ENCODE measurements at places on chromosomes 2 and 18.

- DNase-seq = no peak
Measured at GRCh38 chr2:230984393-230985220, 11.3 kb upstream of the SPATA3 start.

DNA sequence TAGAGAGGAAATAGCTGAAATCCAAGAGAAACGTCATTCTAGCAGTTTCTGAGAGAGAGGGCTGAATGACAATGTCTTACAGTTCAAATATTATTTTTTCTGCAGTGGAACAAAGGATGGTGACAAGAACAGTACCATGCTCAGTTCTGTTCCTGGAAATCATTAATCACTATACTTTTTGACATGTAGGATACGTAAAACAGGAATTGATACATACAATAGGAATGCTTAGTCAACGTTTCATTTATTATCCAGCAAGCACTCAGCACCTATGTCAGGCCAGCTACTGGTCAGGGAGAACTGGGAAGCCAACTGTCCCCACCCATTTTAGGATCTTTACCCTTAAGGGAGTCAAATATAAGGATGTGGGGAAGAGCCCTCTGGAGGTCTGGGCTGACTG lies 114.7 kb downstream of the DHRS9 start:
- DNase-seq = no peak

DNA sequence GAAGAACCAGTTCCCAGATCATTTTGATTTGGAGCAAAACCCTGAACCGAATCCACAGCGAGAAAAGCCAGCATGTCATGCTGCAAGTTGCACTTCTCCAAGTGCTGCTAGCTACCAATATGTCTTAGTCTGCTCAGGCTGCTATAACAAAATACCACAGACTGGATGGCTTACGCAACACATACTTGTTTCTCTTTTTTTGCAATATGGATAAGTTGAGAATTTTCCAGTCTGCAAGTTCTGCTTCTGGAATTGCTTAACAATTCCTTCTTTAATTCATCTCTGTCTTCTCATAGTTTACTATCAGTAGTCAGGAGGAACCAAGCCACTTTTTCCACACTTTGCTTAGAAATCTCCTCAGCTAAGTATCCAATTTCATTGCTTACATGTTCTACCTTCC lies 105.9 kb upstream of the RBBP8 start:
- no peak for DNase-seq

DNA sequence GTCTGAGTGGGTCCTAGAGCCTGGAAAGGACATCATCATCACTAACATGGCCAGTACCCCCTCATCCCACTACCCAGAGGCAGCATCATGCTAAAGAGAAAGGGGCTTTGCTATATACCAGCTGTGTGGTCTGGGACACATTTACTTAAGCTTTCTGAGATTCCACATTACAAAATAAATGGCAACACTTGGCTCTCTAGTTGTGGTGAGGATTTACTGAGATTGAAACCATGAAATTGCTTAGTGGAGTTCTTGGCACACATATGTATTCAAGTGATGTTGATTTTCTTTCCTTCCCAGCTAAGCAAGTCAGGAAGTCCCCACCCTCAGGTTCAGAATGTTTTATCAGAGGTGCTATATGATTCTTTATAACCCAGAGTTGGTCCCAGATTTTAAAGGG lies 362.0 kb downstream of the CLIP4 start:
- no peak for DNase-seq

DNA sequence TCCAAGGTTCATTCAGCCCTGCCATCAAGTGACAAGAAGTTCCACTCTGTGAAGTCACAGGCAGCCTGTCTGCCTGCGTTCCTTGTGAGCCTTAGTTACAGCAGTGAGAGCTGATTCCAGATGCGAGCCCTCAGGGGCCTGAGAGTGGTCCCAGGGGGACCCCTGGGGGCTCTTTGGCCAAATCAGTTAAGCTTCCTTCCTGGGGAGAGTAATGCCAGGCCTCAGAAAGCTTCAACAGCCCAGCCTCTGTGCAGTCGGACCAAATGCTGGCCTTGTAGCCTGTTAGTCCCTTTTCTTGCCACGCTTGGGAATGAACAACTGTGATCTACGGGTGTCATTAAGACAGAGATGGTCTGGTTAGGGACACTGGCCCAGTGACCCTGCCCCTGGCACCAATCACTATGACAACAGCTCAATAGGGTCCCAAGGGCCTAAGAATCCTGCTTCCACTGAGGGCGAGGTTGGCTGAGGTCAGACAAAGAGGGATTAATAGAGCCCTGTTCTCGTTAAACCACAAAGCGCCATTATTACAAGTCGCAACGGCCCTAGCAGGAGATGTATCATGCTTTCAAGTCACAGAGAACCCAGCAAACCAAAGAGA lies 50.9 kb downstream of the HS1BP3 start:
- peak; percentile 72 for DNase-seq

- DNase-seq = peak; percentile 26
Measured at GRCh38 chr2:10471046-10471571, 23.0 kb upstream of the ODC1 start.

GRCh38 chr18:35463050-35463449 lies 34.7 kb downstream of the INO80C start:
- no peak for DNase-seq

- DNase-seq = no peak
Measured at GRCh38 chr2:11352781-11353537, 8.5 kb upstream of the ROCK2 start.

GRCh38 chr2:51698021-51698420 lies 666.1 kb upstream of the NRXN1 start:
- DNase-seq = no peak

- peak; percentile 60 for DNase-seq
Measured at GRCh38 chr2:206915121-206915520, 24.2 kb upstream of the CPO start.

DNA sequence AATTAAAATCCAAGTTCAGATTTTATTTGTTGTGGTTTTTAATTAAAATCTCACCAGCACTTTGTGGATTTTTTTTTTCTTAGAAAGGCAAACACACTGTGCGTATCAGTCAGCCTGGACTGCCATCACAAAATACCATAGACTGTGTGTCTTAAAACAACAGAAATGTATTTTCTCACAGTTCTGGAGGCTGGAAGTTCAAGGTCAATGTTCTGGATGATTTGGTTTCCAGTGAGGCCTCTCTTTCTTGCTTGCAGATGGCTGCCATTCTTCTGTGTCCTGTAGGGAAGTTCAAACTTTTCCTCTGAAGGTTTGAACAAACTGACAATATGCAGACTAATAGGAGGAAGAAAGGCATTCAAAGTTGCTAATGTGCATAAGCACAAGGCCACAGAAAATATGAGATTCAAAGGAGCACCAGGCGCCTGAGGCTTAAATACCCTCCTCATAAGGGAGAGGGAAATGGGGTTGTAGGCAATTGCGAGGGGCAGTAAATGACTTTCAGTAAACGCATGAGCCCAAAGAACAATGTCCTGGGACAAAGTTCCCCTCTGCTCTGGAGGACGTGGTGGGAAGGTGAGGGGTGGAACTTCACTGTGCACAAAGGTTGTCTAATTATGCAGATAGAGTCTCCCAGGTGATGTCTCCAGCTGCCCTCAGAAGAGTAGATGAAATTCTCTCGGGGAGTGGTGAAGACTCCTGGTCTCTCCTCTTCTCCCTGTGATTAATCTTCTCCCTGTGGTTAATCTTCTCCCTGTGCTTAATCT lies 26.5 kb upstream of the KCNF1 start:
- no peak for DNase-seq

DNA sequence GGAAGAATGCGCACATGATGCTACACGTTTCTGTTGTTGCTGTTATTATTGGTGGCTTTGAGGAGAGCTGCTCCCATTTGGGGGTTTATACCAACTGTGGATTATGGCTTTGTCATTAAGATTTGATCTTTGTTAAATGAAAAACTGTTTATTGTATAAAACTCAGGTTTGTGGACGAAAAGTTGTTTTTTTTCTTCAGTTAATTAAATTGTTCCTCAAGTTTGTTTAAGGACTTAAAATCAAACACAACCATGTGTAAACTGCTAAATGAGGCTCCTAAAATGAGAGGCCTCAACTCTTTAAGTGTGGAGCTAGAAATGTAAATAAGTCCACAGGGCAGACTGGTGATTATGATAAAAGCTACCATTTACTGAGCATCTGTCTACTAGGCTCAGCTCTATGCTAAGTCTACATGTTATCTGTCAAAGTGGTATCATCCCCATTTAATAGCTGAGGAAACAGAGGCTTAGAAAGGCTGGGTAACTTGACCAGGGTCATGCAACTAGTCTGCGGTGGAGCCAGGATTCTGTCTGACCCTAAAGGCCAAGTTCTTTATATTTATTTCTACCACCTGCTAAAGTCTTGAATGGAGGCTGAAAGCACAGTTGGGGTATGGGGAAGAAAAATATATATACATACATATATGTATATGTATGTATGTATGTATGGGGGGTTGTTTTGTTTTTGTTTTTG lies 4.1 kb downstream of the MYCN start:
- DNase-seq = peak; percentile 57

GRCh38 chr2:31192396-31192795 lies 24.9 kb downstream of the CAPN14 start:
- DNase-seq = no peak

- no peak for DNase-seq
Measured at GRCh38 chr18:45175511-45175910, 439.8 kb upstream of the SLC14A2 start.

- DNase-seq = no peak
Measured at GRCh38 chr2:62806231-62806630, 100.7 kb downstream of the EHBP1 start.

DNA sequence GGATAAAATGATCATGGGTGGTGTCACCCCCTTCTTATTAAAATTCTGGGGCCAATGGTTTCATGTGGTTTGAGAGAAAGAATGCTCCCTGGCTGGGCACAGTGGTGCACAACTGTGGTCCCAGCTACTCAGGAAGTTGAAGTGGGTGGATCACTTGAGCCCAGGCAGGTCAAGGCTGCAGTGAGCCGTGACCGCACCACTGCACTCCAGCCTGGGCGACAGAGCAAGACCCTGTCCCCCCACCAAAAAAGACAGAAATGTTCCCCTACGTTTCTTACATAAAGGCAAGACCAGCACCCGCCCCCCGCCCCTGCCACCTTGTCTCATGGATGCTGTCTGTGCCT lies 53.0 kb upstream of the ID2 start:
- no peak for DNase-seq

GRCh38 chr2:42784204-42784880 lies 8.0 kb downstream of the HAAO start:
- DNase-seq = no peak

DNA sequence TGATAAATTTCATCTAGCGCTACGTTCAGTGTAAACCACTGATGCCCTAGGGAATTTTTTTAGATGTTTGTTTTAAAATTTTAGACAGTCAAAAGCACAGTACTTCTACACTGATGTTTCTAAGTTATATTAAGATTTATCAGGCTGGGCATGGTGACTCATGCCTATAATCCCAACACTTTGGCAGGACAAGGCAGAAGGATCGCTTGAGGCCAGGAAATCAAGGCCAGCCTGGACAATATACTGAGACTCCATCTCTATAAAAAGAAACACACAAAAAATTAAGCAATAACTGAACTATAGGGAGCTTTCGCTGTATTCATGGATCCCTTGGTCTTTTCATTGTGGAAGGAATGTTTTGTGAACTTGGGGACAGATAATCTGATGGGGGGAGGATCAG lies 50.6 kb upstream of the MAPRE2 start:
- DNase-seq = no peak

- DNase-seq = no peak
Measured at GRCh38 chr2:118853651-118854291, 6.3 kb upstream of the EN1 start.

DNA sequence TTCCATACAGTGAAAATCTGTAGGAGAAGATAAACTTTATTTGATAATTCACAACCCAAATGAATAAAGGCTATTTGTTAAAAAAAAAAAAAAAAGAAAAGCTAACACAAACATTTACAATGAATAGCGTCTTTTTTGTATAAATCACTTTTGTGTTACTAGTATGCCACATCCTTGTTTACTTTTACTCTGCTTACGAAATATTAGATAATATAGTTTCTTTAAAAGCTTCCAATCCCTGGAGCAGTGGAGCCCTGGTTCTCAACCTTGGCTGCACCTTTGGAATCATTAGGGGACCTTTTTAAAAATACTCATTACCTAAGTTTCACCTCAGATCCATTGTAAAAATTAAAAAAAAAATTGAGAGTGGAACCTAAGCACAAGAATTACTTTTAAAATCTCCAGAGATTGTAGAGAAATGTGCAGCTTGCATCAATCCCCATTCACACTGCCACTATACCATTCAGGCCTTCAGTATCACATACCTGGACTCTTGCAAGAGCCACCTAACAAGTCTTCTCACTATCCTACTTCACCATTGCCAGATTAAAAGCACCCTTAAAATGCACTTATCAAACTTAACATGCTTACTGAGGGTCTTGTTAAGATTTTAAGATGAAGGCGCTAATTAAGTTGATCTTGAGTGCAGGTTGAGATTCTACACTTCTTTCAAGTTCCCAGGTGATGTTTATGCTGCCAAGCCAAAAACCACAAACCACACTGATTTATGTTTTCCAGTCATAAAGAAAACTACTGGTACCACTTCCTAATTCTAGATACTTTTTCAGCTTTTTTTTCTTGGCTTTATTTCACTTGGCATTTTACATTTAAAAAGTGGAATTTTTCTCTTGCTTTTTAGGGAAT lies 59.7 kb upstream of the ZC3H15 start:
- no peak for DNase-seq

DNA sequence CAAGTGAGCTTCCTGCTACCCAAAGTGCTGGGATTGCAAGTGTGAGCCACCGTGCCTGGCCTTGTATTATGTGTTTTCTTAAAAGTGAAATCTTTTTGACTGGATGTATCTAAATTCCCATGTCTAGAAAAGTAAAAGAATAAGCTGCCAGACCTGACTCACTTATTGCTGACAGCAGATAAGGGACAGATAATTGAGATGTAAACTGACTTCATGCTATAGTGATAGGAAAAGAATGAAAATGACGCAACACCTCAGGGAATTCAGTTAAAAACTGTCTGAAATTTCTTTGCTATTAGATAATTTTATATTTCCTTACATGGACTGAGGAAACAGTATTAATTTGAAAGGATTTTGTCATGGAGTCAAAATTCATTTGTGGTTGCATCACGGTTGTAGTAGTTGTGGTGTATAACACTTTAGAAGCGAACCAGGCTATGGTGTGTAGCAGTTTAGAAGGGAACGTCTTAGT lies 19.4 kb downstream of the TTC27 start:
- no peak for DNase-seq

DNA sequence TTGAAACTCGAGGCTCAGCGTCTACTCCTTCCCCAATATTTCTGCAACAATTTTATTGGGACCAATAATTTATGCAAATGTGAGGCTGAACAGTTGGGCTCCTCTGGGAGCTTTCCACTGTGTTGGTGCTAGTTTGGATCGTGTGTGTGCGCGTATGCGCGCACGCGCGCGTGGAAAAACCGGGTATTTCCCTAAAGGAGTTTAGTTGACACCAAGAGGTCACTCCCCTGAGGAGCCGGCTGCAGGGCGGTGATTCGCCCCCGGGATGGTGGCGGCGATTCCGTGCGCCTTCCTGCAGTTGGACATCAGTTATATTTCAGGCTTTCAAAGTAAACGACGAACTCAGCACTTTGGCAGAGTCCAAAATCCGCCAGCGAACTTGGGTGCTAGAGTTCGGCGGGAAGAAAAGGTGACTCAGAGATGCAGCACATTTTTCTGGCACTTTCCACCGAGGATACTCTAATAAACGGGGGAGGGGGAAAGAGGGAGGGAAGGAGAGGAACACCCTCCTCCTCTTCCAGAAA lies 186.5 kb upstream of the FANCL start:
- peak; percentile 59 for DNase-seq

Measured in NCI-H82 (cell line).